ENCODE measurements at places on chromosomes 3 and 15. TPM values are rescaled to one million over a fixed set of nuclear protein-coding genes. Genes with fewer than 3 reads are reported as not detected.
A peak's percentile ranks its signal among the peaks of the same experiment; 100 is the strongest.

The VILL gene
- 9.9 TPM for polyA plus RNA-seq

GRCh38 chr15:71275098-71275497 is 159.8 kb downstream of the THSD4 start:
- no peak for DNase-seq

- DNase-seq = no peak
Observed at GRCh38 chr15:50304836-50305235, 39.3 kb upstream of the HDC start.

DNA sequence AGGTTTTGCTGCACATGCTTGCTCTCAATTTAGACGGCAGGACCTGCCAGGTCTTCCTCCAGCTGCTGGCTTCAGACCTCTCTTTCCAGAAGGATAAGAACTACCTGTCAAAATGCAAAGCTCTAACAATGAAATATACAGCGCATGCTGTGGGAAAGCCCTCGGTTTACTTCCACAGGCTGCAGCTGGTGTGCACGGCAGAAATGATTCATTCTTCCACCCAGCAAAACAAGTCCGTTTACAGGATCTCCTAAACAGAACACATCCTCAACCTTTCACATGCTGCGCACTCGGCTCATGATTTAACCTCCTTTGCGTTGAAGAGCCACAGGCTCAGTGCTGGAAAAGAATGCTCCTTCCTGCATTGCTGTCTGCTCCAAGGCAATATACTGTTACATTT is 92.4 kb upstream of the WNT5A start:
- DNase-seq = peak; percentile 71

DNA sequence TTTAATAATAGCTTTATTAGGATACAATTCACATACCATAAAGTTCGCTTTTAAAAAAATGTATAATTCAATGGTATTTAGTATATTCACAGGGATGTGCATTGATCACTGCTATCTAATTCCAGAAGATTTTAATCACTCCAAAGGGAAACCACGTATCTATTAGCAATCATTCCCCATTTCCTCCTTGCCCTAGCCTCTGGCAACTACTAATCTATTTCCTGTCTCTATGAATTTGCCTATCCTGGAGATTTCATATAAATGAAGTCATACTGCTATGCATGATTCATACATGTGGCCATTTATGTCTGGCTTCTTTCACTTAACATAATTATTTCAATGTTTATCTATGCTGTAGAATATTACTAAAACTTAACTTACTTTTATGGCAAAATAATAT is 32.0 kb upstream of the CASR start:
- no peak for DNase-seq

GRCh38 chr3:123475786-123476185 is 26.9 kb upstream of the ADCY5 start:
- DNase-seq = no peak

- DNase-seq = no peak
Observed at GRCh38 chr3:141808586-141808985, 45.4 kb downstream of the GRK7 start.

DNA sequence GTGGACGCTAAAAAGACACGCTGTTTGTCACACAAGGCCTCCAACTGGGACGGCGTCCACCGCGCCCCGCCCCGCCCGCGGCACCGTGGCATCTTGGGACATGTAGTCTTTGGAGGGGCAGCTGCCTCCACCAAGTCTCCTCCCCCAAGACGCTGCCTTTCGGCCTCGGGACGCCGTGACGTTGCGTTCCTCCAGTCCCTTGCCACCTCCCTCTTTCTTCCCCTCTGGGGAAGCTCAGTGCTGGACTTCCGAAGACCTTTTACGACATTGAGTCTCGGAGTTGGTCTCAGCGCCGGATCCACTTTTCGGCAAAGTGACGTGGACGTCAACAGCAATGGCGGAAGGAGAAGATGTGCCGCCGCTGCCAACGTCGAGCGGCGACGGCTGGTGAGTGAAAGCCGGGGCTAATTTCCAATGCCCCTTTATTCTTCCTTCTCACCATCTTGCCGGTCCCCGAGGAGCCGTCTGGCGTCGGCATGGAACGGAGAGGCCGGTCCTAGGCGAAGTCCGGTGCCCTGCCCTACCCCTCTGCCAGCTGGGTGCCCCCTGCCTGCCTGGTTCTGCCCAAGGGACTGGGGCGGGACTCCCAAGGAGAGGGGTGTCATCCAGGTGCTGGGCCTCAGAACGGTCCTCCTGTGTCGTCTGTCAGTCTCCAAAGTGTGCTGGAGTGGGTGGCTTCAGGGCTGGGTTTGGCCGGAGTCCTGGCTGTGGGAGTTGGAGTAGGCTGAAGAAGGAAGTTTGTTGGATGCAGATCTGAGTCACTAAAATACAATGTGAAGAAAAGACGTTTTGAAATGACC is at the start of gene TBC1D23:
TSS of gene TBC1D23 (plus strand) at position 308 of the 800 bp plus-strand sequence. CDS start at position 335, 27 bp downstream.
- DNase-seq = peak; percentile 97

- DNase-seq = no peak
Observed at GRCh38 chr3:127785711-127786265, 36.5 kb downstream of the MGLL start.

DNA sequence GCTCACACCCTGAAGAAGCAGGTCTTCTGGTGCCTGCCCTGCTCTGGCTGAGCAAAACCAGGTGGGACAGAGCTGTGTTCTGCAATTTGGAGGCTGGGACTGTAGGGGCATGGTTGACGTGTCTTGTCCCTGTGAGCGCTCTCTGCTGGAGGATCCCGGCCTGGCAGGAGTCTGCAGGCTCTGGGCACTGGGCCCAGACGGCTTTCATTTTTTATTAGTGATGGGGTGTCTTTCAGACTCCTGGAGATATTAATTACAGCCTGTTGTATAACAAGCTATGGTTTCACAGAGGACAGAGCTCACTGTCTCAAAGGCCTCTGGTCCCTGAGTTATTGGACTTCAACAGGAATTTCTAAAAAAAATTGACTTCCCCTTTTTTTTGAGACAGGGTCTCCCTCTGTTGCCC is 29.5 kb upstream of the ZNF710 start:
- peak; percentile 21 for DNase-seq

All from right renal cortex interstitium (tissue), 3 donors.